EH (cell line): ENCODE measurements at places on chromosomes 2 and 18.

DNA sequence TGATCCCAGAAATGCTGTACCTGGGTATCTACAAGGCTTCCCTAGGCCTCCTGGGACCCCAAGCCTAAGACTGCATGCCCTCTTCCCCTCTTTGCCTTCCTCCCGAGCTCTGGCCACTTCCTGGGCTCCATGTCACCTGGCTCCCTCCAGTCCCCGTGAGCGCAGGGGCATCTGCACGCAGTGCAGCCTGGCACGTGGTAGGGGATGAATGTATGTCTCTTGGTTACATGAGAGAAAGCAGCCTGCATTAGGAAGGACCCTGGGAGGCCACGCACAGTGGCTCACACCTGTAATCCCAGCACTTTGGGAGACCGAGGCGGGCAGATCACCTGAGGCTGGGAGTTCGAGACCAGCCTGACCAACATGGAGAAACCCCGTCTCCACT, 15.8 kb downstream of the PASK start:
- DNase-seq, result no peak

DNA sequence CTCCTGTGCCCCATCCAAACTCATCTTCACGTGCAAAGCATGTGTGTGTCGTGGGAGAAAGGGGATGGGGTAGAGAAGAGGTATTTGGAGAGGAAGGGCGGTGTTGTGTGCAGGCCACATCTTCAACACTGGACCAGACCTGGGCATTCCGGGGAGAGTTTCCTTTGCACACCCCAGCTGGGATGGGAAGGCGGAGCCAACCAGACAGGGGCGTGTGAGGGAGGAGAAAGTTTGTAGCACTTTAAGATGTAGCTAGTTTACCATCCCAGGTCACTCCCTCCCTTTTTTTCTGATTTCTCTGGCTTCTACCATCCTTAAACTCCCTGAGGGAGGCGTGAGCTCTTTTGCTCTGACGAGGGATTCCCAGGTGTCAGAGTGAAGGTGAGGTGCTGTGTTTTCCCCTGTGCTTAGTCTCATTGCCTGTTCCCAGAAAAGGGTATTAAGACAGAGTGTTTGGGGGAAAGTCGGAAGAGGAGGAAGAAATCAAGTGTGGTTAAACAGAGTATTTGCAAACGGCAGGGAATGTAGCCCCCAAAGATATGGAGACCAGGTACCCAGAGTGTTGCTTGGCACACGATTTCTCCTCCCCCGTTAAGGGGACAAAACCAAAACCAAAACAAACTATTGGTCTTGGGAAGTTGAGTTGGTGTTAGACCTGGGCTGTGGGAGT, 1.6 kb downstream of the SETBP1 start:
- no peak for DNase-seq

- DNase-seq, result peak; percentile 72
Measured at GRCh38 chr18:58222432-58223125, 178.6 kb downstream of the NEDD4L start.

DNA sequence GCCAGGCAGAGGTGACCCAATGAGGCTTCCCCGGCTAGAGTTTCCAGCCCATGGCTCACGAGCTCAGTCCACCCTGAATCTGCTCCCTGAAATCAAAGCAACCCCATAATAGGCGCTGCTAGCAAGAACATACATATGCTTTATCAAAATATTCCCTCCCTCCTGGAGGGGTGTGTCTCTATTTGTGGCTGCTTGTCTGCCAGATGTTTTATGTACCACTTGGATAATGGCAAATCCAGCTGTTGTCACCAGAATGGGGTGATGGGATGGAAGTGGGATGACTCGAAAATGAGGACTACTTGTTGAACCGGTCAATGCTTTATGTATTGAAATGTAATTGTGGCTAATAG, 152.0 kb downstream of the GALNT14 start:
- no peak for DNase-seq

DNA sequence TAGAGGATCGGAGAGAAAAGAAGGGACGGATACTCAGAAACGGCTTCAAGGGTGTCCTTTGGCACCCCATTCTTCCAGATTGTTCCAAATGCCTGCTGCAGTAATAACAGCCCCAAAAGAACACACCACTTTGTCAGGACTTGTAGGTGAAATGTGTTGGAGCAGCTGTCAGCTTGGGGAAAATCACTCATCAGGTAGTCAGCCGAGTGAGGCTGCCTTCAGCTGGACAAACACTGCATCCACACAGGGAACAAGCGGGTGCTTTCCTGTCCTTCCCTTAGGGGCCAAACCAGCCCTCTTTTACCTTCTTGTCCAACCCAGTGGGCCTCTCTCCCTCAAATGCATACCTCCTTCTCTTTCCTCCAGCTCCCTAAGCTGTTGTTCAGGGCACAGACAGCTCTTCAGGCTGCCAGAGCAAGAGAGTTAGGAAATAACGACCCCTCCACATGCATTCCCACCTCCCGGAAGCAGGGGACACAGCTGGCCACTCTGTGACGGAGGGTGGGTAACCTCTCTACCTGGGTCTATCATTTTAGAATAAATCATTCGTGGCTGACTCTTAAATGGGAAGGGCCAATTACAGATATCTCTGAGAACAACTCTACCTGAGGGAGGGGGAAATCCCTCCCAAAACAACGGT, 48.1 kb downstream of the BCL11A start:
- DNase-seq, result no peak

- no peak for DNase-seq
Measured at GRCh38 chr2:70715071-70715985, 52.7 kb downstream of the ADD2 start.

DNA sequence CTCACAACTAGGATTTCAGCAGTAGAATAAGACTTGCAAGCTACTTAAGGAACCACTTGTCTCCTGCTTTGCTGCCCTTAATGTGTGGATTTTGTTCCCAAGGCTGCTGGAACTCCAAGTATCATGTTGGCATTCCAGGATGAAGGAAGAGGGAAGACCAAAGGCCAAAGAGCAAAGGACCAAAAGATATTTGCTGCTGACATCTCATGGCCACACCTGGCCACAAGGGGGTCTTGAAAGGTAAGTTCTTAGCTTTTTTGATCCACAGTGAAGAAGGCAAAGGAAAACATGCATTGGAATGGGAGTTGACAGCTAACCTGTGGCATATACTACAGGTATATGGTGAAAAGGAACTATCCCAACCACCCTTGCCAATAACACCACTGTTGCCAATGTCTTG, 3.9 kb upstream of the MATN3 start:
- no peak for DNase-seq

- no peak for DNase-seq
Measured at GRCh38 chr2:197284956-197285355, 25.6 kb downstream of the ANKRD44 start.

DNA sequence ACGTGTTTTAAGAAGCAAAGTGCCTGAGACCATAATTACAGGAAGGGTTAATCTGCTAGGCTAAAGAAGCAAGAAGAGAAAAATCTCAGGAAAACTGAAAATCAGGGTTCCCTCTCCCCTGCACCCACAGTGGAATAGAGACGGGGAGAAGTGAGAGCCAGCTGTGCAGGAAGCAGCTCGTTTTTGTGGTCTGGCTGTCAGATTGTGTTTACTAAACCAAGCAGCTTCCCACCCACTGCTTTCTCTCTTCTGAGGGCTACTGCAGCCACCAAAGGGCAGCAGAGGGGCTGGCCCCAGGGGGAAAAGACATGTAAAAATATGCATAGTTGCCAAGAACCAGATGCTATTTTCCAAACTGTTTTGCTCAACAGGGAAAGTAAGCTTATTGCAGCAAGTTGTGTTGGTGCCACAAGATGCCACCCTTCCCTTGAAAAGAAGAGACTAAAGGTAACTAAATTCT, 72.6 kb upstream of the THUMPD2 start:
- DNase-seq, result peak; percentile 70

DNA sequence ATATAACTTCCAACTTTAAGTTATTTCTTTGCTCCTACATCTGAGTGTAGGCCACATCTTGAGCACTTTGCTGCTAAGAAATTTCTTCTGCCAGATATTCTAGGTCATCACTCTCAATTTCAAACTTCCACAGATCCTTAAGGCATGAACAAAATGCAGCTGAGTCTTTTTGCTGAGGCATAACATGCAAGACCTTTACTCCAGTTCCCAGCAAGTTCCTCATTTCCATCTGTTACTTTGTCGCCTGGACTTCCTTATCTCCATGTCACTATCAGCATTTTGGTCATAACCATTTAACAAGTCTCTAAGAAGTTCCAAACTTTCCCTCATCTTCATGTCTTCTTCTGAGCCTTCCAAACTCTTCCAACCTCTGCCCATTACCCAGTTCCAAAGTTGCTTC, 1077.3 kb upstream of the TMEFF2 start:
- no peak for DNase-seq

DNA sequence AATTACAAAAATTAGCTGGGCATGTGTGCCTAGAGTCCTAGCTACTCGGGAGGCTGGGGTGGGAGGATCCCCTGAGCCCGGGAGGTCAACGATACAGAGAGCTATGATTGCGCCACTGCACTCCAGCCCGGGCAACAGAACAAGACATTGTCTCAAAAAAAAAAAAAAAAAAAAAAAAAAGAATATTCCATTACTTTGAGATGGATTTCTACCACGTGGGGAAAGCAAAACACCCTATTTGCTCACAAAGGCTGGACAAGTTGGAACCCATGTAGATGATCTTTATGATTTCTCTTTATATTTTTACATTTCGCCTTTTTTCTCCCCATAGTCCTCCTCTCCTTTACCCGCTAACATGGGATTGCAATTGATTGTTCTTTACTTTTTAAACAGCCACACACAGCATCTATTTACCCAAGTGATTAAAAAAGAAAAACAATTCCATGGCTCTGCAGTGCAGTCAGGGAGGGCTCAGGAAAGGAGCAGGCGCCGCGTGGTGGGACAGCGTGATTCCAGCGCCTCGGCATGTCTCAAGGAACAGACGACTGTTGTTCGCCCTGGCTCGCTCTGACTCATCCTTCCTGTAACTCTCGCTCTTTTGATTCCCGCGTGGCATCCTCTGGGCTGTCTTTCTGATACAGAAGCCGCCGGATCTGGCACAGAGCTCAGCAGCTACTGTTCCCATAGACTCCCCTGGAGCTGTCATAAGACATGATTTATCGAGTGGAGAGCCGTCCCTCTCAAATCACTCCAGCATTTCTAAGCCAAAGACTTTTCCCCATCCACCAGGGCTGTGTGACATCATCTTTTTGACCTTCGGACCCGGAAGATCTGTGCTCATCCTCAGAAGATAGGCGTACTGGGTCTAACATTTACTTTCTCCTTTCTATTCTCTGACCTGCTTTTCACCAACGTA, 230.4 kb upstream of the AGAP1 start:
- peak; percentile 52 for DNase-seq

- peak; percentile 25 for DNase-seq
Measured at GRCh38 chr2:205187731-205188130, 494.6 kb upstream of the NRP2 start.

DNA sequence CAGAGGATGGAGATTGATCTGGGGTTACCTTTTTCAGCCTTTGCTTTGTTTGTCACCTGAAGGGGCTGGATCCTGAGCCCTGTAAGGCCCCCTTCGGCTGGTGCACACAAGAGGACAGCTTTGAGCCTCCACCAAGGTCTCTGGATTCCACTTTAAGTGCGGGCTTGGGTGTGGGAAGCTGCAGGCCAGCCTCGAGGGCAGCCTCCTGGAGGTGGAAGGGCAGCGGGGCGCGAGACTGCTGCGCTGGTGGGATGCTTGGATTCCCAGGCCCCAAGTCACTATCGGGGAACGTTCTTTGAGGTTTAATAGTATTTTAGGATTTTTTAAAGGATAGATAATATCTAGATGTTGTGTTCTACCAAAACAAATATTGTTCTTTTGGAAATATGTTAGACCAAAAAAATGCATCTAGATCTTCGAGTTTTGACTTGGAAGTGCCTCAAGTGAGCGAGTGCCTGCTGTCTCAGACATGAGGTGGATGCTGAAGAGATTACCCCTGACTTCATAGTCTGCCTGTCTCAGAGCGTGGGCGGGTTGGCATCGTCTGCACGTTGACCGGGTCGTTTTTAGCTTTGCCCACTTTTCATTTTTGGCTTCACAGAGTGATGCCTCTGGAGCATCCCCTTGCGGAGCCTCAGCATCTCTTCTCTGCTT, 113.8 kb downstream of the AGAP1 start:
- peak; percentile 73 for DNase-seq

GRCh38 chr2:10223471-10223870, 79.2 kb upstream of the HPCAL1 start:
- no peak for DNase-seq

GRCh38 chr2:81549646-81550045, 1245.1 kb upstream of the LRRTM1 start:
- no peak for DNase-seq

DNA sequence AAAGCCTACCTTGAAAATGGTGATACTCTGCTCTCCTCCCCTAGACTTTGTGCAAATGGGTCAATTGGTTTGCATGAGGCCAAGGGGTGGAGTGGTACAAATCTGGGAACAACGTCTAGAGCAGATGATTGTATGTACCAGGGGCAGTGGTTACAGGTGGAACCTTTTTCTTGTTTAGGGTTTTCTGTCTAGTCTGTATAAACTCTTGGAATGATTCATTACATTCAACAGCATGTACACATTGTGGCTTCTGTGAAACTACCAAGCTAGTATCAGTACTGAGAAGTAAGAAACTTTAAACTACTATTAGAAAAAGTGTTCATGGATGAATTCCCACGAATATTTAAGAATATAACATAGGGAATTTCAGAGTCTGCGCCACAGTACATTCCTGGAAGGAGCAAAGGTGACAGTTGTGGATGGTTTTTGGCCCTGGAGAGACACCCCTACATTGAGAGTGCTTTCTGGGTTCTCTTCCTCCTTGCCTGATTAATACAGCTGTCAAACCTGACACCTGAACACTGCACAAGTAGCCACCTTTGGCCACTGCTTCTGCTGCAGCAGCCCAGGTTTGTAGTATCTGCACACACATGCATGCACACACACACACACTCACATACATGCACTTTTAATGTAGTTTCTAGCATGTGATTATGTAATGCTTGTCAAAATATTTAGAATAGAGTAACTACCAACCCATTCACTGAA, 30.0 kb downstream of the CFAP221 start:
- DNase-seq, result no peak

DNA sequence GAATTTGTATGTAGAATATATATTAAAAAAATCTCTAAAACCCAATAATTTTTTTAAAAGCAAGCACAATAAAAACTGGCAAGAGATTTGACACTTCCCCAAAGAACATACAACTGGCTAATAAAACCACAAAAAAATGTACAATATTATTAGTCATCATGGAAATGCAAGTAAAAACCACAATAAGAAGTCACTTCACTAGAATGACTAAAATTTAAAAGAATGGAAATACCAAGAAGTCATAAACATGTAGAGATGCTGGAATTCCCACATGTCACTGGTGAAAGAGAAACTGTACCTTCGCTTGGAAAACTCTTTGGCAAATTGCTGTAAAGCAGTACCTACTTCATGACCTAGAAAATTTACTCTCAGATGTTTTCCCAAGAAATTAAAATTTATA, 43.4 kb upstream of the KYNU start:
- peak; percentile 67 for DNase-seq

GRCh38 chr2:75333646-75334045, 134.3 kb upstream of the TACR1 start:
- DNase-seq, result no peak

- DNase-seq, result peak; percentile 30
Measured at GRCh38 chr2:111135910-111136297, 15.2 kb downstream of the BCL2L11 start.
